ENCODE measurements at places on chromosomes 3 and 15. TPM values are rescaled to one million over a fixed set of nuclear protein-coding genes. Genes with fewer than 3 reads are reported as not detected.

GRCh38 chr15:75672646-75673425, 25.1 kb downstream of the SNX33 start:
- DNase-seq, result no peak
- H3K27ac ChIP-seq, result peak overlapping the region; percentile 76
- peaks cover 16% of the 10 kb centered on the region for H3K4me1 ChIP-seq
- H3K4me3 ChIP-seq, result no peak overlapping the region

LRRC28 gene
- 18.4 TPM for total RNA-seq

DNA sequence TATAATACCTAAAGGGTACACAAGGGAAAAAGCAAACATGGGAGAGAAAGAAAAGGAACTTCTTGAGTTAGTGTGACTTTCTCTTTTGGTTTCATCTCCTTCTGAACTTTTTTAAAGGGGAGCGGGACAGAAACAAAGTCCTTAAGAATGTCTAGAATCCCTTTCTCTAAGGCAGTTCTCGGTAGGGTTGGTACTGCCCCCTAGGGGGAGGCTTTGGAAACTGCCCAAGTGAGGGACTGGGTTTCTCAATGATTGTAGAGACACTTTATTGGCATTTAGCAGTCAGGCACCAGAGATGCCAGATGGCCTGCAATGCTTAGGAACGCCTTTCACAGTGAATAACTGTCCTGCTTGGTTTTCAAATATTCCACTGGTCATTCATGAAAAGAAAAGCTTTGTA, 172.7 kb downstream of the WDR72 start:
- peak; percentile 29 for DNase-seq
- no peaks in the 10 kb centered on the region for H3K36me3 ChIP-seq
- no peaks in the 10 kb centered on the region for H3K4me1 ChIP-seq
- no peak overlapping the region for H3K27ac ChIP-seq

DNA sequence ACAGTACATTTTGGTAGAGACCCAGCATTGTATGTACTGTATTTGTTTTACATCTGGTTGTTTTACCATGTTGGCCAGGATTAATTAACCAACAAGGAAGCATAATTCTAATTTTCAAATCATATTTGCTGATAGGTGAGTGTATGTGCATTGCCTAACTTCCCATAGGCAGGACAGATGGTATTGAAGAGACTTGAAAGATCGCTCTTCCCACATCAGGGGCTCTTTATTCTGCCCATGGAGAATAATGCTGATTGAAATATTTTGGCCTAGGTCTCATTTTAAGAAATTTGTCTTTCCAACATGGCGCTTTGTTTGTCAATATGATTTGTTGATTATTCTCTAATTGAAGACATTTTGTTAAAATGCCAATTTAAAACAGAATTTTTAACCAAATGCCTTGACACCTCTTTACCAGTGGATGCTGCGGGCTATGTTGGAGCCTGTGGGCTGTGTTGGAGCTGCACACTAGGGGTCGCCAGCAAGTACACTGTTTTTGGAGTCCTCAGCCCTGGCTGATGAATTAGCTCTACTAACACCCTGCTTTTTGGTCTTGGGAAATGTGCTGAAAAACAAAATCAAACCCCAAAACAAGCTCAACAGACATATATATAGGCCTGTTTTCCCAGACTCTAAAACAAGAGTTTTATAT, 5.3 kb downstream of the P2RY12 start:
- H3K36me3 ChIP-seq, result no peaks in the 10 kb centered on the region
- no peaks in the 10 kb centered on the region for H3K27me3 ChIP-seq
- H3K4me1 ChIP-seq, result no peaks in the 10 kb centered on the region
- H3K27ac ChIP-seq, result no peak overlapping the region

- H3K27ac ChIP-seq, result no peak overlapping the region
- no peaks in the 10 kb centered on the region for H3K27me3 ChIP-seq
- no peaks in the 10 kb centered on the region for H3K4me1 ChIP-seq
- no peaks in the 10 kb centered on the region for H3K36me3 ChIP-seq
- no peak overlapping the region for H3K4me3 ChIP-seq
Measured at GRCh38 chr3:125618208-125618607, 22.9 kb upstream of the OSBPL11 start.

DNA sequence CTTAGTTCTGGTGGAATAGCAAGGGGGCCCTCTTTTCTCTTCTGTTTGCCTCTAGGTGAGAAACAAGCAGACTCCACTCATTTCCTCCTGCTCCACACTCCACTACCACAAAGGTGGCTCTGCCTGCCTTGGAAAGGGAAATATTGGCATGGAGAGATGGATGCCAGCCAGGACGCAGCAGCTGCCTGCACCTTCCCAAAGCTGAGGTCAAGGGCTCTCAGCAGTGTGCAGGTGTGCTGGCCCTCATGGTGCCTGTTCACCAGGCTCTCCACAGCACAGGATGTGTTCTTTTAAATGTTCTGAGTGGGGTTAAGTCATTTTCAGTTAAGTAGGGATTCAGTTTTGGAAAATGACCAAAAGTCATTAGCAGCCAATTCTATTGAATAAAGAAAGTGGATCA, 211.2 kb upstream of the STRIT1 start:
- no peak overlapping the region for H3K27ac ChIP-seq
- DNase-seq, result peak; percentile 55
- no peaks in the 10 kb centered on the region for H3K4me1 ChIP-seq
- H3K27me3 ChIP-seq, result no peaks in the 10 kb centered on the region

DNA sequence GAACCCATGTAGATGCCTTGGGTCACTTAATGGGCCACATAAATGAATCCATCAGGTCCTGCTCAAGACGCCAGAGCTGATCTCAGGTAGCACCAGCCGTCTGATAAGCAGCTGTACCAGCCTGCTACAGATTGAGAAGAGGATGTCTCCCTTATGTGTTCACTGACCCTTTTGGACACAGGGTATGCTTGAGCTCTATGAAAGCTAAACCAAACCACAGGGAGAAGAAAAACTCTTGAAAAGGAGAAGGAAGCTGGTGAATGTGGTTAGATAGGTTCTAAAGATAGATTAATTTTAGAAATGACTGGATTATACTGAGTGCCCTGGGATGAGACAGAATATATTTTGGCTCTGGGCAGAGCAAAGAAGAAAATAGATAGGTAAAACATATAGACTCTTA, 187.5 kb downstream of the SPATA16 start:
- H3K36me3 ChIP-seq, result no peaks in the 10 kb centered on the region
- no peaks in the 10 kb centered on the region for H3K27me3 ChIP-seq
- no peaks in the 10 kb centered on the region for H3K4me1 ChIP-seq
- no peak overlapping the region for H3K27ac ChIP-seq
- H3K4me3 ChIP-seq, result no peak overlapping the region

- no peaks in the 10 kb centered on the region for H3K36me3 ChIP-seq
- no peak overlapping the region for H3K27ac ChIP-seq
Measured at GRCh38 chr3:16066545-16066944, 107.9 kb upstream of the GALNT15 start.

DNA sequence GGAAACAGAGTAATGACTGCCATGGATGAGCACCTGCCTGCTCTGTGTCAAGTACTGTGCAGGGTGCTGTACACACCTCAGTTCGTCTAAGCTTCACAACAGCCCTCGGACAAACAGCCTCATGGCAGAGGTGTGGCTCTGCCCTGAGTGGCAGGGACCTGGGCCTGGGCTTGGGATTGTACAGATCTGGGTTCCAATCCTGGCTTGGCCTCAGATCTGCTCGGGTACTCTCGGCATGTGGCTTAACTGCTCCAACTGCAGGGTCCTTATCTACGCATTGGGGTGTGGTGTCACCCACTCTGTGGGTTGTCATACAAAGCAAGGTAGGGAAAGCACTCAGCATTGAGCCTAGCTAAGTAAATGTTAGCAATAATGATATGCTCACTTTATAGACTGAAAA, 46.6 kb upstream of the SEC13 start:
- no peaks in the 10 kb centered on the region for H3K36me3 ChIP-seq
- DNase-seq, result no peak
- H3K4me3 ChIP-seq, result no peak overlapping the region
- no peaks in the 10 kb centered on the region for H3K27me3 ChIP-seq
- H3K27ac ChIP-seq, result no peak overlapping the region

DNA sequence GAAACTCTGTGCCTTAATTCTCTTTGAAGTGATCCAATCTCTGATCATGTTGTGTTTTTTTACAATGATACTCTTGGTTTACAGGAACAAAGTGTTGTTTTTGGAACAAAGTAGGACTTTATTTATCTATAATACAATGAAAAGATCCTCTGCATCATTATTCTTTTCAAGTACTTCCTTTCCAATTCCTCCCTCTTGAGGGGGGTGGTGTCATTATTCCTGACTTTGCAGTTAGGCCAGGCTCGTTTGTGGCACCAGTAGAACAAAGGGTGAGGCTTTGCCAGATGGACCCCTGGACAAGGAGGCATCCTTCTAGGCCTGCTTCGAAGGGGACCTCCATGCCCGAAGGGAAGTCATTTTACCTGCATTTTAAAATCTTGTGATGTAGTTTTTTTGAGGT, 41.7 kb upstream of the ZBTB38 start:
- no peaks in the 10 kb centered on the region for H3K4me1 ChIP-seq
- H3K36me3 ChIP-seq, result no peaks in the 10 kb centered on the region
- no peak overlapping the region for H3K27ac ChIP-seq
- DNase-seq, result no peak
- no peaks in the 10 kb centered on the region for H3K27me3 ChIP-seq

PP2D1 gene
- total RNA-seq, result not detected

SPG11 gene
- 92.5 TPM for total RNA-seq

- no peak overlapping the region for H3K4me3 ChIP-seq
- no peak overlapping the region for H3K27ac ChIP-seq
- DNase-seq, result no peak
- no peaks in the 10 kb centered on the region for H3K36me3 ChIP-seq
- H3K4me1 ChIP-seq, result no peaks in the 10 kb centered on the region
- H3K27me3 ChIP-seq, result peaks cover 39% of the 10 kb centered on the region
Measured at GRCh38 chr3:10783360-10784351, 32.4 kb upstream of the SLC6A11 start.

DNA sequence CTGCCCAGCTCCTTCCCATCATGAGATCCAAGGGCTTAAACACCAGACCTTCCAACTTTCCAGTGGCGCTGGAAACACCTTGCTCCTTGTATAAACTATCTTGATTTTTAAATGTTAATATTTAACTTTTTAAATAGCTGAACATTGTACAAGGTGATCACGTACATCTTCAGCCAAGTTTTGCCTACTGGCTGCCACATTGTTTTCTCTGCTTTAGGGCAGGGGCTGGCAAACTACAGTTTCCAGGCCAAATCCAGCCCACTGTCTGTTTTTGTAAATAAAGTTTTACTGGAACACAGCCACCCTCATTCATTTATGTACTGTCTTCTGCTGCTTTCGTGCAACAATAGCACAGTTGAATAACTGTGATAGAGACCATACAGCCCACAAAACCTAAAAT, 27.6 kb upstream of the FOXP1 start:
- H3K4me3 ChIP-seq, result no peak overlapping the region
- no peaks in the 10 kb centered on the region for H3K27me3 ChIP-seq
- DNase-seq, result no peak
- H3K27ac ChIP-seq, result no peak overlapping the region
- H3K4me1 ChIP-seq, result no peaks in the 10 kb centered on the region
- H3K36me3 ChIP-seq, result no peaks in the 10 kb centered on the region

FBXL2 gene
- 7.5 TPM for total RNA-seq

DNA sequence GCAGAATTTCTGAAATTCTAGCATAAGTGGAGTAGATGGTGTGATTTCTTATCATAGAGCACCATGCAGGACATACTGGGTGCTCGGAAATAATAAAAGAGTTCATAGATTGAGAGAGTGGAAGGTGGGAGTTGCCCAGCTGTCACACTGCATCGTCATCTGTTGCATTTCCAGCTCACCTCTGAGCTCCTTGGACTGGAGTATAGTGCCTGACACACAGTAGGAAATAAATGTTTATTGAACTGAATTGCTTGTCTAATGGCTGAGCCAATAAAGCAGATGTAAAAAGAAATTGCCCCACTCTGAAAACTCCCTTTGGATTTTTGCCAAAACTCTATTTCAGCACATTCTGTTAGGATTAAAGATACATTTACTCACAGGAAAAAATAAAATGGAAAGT, 108.9 kb upstream of the UBE2E1 start:
- no peak overlapping the region for H3K4me3 ChIP-seq
- H3K27me3 ChIP-seq, result no peaks in the 10 kb centered on the region
- no peaks in the 10 kb centered on the region for H3K36me3 ChIP-seq
- peak; percentile 59 for DNase-seq
- no peak overlapping the region for H3K27ac ChIP-seq

- no peak for DNase-seq
- no peaks in the 10 kb centered on the region for H3K27me3 ChIP-seq
- H3K27ac ChIP-seq, result no peak overlapping the region
- no peaks in the 10 kb centered on the region for H3K4me1 ChIP-seq
- no peaks in the 10 kb centered on the region for H3K36me3 ChIP-seq
Measured at GRCh38 chr3:72614394-72615074, 233.7 kb downstream of the SHQ1 start.

GRCh38 chr3:54660714-54661132, 267.1 kb downstream of the LRTM1 start:
- no peak overlapping the region for H3K4me3 ChIP-seq
- no peak for DNase-seq
- H3K36me3 ChIP-seq, result no peaks in the 10 kb centered on the region
- H3K27me3 ChIP-seq, result no peaks in the 10 kb centered on the region

DNA sequence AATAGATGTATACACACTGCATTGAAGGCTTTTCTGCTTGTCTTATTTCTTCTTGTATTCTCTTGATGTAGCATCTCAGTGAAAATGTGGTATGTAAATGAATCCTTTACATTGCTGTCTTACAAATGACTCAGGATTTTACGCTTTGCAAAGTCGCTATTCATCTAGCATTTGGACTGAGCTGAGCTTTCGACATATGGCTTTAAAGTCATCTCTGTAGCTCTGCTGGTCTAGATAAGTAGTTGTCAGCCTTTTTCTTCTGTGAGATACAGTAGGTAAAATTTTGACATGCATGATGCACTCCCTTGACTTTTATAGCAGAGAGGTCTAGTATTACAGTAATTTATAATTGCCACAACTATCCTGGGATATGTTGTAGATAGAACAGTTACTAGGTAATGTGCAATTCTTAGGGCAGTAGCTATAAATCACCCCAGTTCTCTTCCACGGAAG, 16.8 kb downstream of the MEF2A start:
- H3K4me3 ChIP-seq, result no peak overlapping the region
- DNase-seq, result no peak
- no peaks in the 10 kb centered on the region for H3K4me1 ChIP-seq
- no peaks in the 10 kb centered on the region for H3K36me3 ChIP-seq
- no peaks in the 10 kb centered on the region for H3K27me3 ChIP-seq

TYRO3 gene
- total RNA-seq, result 11.2 TPM

DNA sequence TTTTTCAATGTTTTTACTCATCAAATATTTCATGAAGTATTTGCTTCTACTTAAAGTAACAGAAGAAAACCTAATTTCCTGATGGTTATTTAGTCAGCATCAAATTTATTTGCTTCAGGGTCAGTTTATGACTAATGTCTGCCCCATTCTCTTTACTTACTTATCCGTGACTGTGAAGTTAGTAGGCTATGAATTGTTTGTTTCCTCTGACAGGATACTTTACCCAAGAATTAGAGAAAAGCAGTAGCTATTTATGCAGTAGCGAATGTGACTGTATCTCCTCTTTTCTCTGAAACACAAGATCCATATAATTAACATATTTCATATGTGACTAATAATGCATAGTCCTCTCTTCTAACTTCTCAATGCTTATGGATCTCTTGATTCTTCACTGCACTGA, 329.9 kb upstream of the ROBO1 start:
- no peak overlapping the region for H3K4me3 ChIP-seq
- H3K27me3 ChIP-seq, result no peaks in the 10 kb centered on the region
- no peaks in the 10 kb centered on the region for H3K4me1 ChIP-seq
- no peak for DNase-seq
- no peak overlapping the region for H3K27ac ChIP-seq

Data from left lung (tissue), 14 donors.